ENCODE measurements at places on chromosomes 1 and 21. TPM values are rescaled to one million over a fixed set of nuclear protein-coding genes. Genes with fewer than 3 reads are reported as not detected.

CHI3L2 gene
- total RNA-seq = not detected

DNA sequence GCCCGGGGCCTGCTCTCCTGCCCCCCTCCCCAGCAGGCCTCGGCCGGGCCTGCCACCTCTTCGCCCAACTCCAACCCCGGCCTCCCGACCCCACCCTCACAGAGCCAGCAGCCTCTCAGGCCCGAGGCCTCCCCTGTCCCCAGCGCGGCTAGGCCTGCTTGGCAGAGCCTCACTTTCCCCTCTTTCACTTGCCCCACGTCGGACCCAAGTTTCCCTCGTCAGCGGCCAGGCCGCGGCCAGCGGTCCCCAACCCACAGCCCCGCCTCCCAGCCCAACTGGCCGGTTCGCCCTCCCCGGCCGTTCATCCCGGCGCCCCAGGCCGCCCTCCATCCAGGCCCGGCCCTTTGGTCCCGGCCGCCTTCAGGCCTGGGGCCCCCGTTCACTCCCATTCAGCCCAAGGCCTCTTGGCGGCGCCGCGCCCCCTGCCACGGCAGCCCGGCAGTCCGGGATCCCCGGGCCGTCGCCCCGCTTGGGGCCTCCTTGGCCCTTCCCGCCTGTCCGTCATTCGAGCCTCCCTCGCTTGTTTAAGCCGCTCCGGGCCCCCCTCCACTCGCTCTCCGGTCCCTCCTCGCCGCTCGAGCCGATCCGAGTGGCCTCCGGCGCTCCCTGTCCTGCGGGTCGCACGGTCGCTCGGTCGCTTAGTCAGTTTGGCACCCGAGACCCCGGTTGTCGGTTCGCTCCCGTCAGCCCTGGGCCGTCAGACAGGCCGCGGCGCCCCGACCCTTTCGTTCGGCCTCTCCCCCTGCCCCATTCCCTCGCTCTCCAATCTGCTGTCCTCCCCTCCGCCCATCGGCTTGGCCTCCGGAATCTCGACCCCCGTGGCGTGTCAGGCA lies 1.4 kb downstream of the LRRC41 start:
- DNase-seq = peak; percentile 55

HEYL gene
- total RNA-seq = 4.3 TPM

DNA sequence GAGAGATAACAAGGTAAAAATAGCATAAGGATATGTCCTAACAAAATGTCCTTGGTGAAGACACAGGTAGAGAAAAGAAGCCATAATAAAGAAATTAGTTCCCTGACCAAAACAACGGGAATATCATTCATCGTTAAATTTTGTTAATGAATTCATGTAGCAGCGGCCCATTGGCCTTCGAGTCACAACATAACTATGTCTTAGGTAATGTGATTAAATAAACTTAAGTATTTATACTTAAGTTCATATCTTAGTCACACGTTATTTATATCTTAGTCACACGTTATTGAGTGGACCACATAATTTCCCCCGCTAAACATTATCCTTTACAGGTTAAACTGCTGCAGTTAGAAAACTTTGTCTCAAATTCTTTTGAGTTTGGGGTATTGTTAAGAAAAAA lies 1.2 kb downstream of the NEXN start:
- DNase-seq = no peak

DNA sequence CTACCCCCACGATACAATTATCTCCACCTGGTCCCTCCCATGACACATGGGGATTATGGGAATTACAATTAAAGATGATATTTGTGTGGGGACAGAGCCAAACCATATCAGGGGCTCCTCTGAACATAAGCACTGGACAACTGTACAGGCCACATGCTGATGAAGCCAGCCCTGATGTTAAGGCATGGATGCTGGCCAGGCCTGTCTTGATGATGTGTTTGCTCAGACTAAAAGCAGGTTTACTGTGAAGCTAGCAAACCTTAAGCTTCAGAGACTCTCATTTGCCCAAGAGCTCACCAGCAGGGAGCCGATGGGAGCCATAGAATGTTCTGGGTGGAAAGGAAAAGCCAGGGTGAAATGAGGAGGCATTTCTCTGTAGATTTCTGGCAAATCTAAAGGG lies 135.3 kb upstream of the KCNK1 start:
- DNase-seq = no peak

- DNase-seq = no peak
Observed at GRCh38 chr1:94974824-94975223, 47.9 kb upstream of the CNN3 start.

DNA sequence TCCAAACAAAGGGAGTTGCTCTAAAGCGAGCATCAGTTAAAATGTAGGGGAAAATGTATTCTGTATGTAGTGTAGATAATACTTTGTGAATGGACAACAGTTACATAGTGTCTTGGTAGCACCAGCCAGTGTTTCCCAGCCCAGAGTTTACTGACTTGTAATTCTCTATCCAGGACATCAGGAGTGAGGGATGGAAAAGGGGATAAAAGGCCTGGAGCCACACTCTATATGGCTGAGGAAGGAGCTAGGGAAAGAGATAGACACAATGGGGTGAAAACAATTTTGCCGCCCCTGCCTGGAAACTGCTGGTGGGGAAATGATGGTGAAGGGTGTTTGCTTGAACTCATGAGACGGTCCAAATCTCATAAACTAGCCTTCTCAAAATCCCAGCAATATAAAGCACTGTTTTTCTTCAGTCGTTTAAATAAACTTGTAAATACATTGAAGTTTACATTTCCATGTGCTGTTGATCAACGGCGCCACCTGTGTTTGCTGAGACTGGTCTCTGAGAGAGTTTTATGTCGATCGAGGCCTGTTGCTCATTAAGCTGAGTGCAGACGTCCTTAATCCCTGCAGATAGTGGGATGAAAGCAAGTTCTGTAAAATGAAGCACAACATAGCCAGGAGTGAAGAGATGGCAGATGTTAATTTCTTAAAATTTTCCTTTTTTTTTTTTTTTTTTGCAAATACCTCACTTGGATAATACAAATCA lies 27.9 kb upstream of the AGO1 start:
- no peak for DNase-seq

DNA sequence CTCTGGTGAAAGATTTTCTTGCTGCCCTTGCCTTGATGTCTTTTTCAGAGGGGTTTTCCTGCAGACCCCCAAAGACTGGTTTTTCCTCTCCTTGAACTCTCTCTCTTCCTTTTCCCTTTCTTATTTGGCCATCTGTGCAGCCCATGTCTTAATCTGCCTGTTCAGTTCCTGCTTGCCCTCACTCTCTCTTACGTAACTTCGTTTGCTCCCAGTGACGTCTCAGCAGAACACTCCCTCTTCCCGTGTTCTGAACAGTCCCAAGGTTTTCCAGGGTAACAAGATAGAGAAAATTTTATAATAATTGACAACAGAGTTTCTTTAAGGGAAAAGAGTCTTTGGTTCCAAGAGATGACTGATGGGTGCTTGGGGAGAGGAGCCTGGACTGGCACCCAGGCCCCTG lies 109.1 kb upstream of the LMO4 start:
- no peak for DNase-seq

DNA sequence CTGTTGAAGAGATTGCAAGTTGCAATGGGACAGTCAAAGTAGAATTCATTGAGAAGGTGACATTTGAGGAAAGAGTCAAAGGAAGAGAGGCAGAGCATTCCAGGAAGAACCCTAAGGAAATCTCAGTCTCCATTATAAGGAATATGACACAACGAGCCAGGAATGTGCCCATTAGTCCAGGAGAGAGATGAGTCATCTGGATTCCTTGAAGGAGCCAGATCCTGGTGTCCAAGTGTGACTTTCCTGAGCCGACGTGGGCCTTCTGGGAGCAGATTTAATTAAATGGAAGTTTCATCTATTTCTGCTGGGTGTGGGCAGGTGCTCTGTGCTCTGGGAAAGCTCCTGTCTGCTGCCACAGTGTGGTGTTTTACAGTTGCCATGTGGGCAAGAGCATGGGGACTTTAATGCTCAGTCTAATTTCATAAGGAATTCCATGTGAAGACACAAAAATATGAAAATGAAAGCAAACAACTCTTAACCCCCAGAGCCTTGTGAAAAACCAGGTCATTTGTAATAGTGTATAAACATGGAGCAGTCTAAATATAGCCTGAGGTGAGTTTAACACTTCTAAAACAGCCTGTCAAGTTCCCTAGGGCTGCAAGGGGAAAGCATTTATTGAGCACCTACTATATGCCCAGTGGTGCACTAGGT lies 111.4 kb upstream of the ARTN start:
- no peak for DNase-seq

GRCh38 chr1:156412653-156413321 lies 43.8 kb downstream of the RHBG start:
- no peak for DNase-seq

- no peak for DNase-seq
Observed at GRCh38 chr1:58585166-58585565, 8.1 kb upstream of the TACSTD2 start.

KPRP gene
- not detected for total RNA-seq

All from progenitor cell of endocrine pancreas (in vitro differentiated cells).